ENCODE measurements at places on chromosomes 6 and 20.

DNA sequence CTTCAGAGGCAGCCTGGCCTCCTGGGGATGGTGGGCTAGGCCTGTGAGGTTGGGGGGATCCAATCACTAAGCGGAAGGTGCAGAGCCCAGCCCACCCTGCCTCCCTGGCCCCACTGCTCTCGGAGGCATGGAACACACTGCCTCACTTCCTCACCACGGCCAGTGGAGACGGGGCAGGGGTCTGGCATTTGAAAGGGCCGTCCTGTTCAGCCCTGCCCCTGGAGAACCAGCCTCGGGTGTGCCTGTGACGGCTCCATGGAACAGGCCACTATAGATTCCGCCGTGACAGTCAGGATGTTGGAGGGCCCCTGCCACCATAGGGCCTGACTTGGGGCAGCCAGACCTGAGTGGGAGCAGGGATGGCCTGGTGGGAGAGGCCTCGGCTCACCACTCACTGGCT is 110.2 kb downstream of the DACT2 start:
- no peak for DNase-seq

DNA sequence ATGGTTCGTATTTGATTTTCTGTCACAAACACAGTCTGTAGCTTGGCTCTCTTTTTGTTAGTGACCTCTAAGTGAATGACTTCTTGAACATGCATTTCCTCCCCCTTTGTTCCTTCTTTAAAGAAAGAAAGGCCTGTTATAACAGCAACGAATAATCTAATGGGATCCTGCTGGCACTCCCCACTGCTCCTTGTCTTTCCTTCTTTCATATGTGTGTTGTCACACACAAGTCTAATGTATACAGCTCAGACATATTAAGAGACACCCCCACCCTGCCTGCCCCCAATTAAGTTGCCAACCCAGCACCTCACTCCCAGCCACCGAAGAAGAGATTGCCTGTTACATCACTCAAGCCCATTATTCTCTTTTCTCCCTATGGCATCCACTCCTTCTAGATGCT is 4.9 kb upstream of the SAMD5 start:
- DNase-seq, result no peak

- no peak for DNase-seq
Measured at GRCh38 chr20:6784210-6784631, 16.7 kb downstream of the BMP2 start.

GRCh38 chr6:103122766-103123601 is 1729.5 kb downstream of the GRIK2 start:
- no peak for DNase-seq

DNA sequence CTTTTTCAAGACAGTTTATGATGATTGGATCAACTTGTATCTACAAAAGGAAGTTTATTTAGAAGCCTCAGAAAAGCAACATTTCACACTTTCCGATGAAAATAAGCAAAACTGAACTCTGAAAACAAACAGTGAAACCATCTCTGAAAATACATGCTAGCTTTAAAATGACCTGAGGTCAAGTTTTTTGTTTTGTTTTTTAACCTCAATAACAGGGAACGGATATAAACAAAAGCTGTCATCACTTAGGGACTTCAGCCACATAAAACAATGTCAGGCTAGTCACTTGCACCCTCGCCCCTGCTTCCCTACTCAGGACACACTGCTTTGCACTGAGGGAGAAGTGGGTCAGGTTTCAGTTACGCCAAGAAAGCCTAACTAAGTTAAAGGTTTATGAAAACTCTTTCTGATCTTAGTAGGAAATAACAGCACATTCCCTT is 11.6 kb downstream of the BACH2 start:
- DNase-seq, result no peak

GRCh38 chr6:21772884-21773575 is 179.5 kb downstream of the SOX4 start:
- DNase-seq, result no peak

GRCh38 chr6:21845439-21846140 is 252.0 kb downstream of the SOX4 start:
- DNase-seq, result no peak

- no peak for DNase-seq
Measured at GRCh38 chr6:162973151-162973872, 245.5 kb downstream of the PACRG start.

DNA sequence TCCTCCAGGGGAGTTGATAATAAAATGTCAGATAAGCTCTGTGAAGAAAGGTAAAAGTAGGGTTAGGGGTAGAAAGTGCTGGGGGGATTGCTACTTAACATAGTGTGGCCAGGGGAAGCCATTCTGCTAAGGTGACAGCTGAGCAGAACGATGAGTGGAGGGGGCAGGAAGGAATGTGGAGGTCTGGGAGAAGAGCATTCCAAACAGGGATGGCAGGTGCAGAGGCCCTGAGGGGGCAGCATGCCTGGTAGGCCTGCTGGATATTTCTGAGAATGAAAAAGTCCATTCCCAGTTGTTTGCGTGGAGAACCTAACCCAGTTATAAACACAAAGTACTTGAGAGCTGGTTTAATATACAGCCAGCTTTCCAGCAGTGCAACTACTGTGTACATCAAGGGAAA is 9.3 kb downstream of the GFRA4 start:
- no peak for DNase-seq

DNA sequence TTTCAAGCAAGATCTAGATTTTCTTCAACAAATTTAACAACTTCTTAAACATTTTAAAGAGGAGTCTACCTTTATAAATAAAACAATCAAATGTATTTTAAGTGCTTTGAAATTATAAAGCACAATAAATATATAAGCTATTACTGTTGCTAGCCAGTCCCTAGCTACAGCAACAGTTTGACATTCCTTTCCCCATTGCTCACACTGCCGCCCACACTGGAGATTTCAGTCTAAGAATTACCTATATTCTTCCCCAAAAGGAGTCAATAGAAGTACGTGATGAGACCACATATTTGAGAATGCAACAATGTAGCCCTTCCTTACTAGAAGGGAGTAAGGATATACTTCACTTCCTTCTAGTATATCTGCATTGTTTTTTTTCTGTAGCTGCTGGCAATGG is 65.3 kb upstream of the RNF146 start:
- no peak for DNase-seq

GRCh38 chr6:154981079-154981870 is 13.8 kb upstream of the TIAM2 start:
- DNase-seq, result no peak

DNA sequence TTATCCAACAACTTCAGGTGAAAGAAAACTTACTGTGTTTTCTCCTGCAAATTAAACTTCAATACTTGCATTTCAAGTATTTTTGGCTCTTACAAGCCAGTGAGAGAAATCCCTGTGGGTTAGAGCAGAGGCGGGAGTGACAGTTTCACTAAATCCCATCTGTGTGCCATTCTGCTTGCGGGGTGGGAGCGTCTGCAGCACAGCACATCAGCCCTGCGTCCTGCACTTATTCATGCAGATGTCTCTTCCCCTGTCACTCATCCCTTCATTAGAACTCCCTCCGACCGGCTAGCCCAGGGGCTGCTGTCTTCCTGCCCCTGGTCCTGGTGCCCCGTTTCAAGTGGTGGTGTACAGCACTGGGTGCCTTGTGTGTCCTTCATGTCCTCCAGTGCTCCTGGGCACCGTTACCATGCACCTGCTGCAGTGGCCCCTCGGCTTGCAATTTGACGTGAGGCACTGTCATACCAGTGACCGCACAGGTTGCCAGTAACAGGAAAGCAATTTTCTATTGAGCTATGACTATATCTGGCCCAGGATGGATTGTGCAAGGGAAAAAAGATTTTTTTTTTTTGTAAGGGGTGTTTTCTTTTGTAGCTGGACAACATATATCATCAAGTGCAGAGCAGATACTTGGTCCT is 59.4 kb downstream of the INSM1 start:
- DNase-seq, result no peak

GRCh38 chr6:157244780-157245179 is 78.5 kb downstream of the TMEM242 start:
- no peak for DNase-seq

GRCh38 chr6:117215353-117216090 is 49.8 kb upstream of the VGLL2 start:
- no peak for DNase-seq

DNA sequence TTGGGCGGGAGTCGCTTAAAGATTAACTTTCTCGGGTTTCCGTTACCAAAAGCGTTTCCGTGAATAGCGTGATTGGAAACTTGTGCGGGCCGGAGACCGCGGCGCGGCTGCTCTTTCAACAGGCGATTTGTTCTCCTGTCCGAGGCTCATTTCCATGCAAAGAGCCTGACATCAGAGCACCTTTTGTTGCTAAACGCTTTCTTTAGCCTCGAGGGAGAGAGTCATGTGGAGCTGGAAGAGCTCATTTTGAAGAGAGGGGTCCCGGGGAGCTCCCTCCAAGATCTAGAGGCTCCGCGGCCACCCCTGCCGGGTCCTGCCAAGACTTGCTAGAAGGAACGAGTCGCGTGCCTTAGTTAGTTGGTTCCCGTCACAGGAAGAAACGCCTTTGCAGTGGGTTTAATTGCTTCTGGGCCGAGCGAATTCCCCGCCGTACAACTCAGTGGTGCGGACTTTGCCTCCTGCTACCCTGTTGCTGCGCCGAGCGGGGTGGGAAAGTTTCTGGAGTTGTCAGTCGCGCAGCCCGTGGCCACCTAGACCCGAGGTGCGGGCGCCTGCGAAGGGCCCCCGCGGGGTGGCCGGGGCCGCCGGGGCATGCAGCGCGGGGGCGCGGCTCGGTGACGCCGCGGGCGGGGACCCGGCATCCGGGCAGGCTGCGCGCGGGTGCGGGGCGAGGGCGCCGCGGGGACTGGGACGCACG is at the start of gene SASH1:
Gene SASH1 (plus strand): TSS at position 489 of the 697 bp plus-strand sequence. CDS start 230 bp downstream, outside the sequence.
- no peak for DNase-seq

GRCh38 chr20:35342154-35342769 is 50.0 kb upstream of the FAM83C start:
- no peak for DNase-seq

DNA sequence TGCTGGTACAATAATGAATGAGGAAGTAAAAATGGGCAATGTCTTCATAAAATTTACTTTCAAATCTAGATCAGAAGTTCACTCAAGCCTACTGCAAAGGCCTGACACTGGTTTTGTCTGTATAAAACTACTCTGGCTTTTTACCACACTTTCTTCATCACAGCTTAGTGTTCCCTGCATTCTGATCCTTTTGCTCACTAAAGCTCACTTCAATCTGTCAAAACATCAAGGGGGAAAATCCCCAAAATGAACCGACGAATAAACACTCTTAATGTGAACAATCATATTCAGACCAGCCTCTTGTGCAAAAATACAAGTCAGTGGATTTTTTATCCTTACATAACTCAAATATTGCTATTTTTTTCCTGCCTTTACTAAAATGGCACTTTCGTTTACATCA is 98.5 kb downstream of the PRDM1 start:
- no peak for DNase-seq

- no peak for DNase-seq
Measured at GRCh38 chr6:135522965-135523692, 25.6 kb upstream of the AHI1 start.

DNA sequence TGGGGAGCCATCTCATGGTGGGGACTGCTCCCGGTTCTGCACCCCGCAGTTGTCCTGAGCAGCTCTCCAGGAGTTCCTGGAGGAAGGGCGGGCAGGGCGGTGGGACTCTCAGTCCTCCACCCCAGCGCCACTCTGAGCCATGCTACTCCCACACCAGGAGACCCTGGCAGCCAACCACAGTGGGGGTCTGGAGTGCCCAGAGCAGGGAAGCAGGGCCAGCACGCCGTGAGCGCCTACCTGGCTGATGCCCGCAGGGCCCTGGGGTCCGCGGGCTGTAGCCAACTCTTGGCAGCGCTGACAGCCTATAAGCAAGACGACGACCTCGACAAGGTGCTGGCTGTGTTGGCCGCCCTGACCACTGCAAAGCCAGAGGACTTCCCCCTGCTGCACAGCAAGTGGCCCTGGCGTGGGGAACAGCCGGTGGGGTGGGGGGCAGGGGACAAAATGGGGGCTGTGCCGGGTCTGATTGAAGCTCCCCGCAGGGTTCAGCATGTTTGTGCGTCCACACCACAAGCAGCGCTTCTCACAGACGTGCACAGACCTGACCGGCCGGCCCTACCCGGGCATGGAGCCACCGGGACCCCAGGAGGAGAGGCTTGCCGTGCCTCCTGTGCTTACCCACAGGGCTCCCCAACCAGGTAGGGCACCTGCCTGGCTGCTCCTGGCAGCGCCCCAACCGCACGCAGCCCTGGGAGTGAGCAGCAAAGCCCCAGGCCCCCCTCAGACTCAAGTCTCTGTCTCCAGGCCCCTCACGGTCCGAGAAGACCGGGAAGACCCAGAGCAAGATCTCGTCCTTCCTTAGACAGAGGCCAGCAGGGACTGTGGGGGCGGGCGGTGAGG is 1.6 kb upstream of the TNFRSF6B start:
- DNase-seq, result no peak

All from stimulated activated CD8-positive, alpha-beta memory T cell treated with anti-CD3 and anti-CD28 coated beads, Interleukin-4, amount 100 ng/mL, for 24 hours (primary cell).